ENCODE measurements at places on chromosomes 5 and 9.

DNA sequence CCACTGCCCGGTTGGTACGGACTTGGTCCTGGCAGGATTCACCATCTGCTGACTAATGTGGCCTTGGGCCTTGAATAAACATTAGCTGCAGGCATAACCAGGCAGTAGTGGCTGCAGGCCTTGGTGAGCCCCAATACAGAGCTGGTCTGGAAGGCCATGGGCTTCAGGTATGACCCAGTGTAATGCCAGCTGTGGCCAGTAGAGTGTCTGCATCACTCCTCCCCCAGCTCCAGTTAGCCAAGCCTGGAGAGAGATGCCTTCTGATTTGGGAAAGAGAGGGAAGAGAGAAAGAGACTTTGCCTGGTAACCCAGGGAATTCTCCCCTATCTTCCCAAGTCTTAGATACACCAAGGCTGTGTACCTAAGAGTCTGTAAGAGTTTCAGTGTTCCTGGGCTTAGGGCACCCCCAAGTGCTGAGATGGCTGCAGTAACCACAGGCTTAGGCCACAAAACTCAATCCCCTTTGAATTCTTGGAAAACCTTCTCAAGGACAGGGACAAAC lies 5.6 kb upstream of the C5 start:
- no peak for DNase-seq

DNA sequence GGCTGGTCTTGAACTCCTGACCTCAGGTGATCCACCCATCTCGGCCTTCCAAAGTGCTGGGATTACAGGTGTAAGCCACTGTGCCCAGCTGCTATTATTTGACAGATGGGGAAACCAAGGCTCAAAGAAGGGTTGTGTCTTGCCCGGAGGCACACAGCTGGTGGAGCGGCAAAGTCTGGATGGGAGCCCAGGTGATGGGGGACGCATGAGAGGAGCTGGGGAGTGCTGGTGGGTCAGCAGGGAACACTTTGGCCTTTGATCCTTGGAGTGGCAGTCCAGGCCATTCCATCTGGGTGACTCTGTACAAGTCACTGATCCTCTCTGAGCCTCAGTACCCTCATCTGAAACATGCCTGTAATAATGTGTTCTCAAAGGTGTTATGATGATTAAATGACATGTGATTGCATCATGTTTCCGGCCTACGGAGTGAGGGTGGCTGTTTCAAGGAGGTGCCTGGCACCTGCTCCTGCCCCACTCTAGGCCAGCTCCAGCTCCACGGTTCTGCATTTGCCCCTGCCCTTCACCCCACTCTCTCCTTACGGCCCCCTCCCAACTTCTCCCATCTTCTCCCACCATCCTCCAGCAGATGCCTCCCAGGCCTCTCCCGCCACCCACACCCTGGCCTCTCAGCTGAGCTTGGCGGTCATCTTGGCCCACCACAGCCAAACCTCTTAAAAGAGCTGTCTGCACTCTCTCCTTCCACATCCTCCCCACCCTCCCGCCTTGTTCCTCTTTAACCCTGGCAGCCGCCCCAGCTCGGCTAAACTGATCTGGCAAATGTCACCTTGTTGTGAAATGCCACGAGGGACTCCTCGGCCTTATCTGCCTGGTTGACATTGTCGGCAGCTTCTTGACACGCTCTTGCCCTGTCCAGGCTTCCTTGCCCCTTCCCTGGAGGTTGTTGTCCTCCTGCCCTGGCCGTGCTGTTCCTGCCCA lies 5.5 kb upstream of the DBN1 start:
- DNase-seq = peak; percentile 86

- DNase-seq = no peak
These were observed 27.8 kb upstream of the PTPDC1 start for GRCh38 chr9:94056442-94056974.

- DNase-seq = no peak
These were observed 14.3 kb downstream of the CTSL start for GRCh38 chr9:87740209-87740608.

GRCh38 chr9:126463426-126463825 lies 136.8 kb downstream of the MVB12B start:
- no peak for DNase-seq

DNA sequence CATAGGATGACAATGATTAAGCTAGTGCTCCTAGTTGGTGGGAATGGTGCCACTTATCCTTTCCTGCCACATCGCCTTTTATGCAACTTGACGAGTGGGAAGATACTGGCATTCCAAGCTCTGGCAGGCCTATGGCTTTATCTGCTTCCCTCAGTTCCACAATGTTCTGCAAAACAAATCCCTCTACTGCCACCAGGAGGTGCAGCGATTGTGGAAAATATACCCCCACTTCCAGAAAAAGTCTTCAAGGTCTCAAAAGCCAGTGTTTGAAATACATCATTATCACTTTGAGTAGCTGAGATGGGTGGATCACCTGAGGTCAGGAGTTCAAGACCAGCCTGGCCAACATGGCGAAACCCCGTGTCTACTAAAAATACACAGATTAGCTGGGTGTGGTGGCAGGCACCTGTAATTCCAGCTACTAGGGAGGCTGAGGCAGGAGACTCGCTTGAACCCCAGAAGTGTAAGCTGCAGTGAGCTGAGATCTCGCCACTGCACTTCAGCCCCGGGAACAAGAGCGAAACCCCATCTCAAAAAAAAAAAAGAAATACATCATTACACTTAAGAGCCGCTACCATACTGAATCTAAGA lies 3.4 kb downstream of the CLINT1 start:
- peak; percentile 56 for DNase-seq

DNA sequence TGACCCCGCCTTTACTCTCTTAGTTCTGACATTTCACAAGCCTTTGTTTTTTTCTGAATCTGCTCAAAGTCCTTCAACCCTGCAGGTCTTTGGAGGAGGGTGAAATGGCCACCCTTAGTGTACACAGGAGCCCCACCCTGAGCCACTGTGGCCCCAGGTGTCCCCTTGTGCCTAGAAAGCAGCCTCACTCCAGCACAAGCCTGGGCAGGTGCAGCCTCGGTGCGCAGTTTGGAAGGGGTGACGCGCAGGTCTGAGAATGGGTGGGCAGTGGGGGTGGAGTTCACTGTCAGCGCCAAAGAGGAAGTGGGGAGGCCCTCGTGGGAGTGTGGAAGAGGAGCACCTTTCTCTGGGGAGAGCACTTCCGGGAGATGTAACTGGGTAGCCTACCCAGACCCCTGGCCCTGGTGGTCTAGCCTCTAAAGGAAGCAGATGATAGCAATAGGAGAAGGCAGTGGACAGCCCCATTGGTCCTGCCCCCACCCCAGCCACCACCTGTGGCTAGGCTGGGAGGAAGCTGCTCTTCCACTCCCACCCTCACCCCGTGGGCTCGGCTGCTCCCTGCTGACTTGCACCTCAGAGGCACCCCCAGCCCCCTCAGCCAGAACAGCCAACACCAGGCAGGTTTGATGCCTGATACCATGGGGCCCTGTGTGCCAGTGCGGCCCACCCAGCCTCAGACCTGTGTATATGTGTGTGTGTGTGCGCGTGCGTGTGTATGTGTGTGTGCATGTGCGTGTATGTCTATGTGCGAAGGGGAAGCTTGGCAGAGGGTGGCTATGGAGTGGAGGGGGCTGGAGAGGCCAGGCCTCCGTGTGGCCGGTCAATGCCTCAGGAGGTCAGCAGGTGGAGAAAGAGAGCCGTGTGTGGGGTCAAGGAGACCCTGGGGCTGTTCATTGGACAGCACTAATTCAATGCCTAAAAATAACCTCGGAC lies 16.8 kb upstream of the DAB2IP start:
- peak; percentile 9 for DNase-seq

DNA sequence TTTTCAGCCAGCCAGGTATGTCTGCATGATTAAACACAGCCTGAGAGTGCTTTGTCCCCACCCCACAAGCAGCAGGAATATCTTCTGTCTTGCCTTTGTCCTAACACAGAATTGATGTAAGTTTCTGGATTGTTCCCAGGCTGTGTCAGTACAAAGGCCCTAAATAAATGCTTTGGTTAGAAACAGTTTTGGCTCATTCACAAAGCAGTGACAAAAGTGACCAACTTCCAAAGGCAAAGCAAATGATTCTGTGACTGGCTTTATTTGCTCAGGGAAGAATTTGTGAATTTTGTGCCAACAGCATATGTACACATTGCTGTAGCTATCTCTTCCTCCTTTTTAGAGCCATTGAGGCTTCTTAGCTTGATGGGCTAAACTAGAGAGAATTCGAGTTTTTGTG lies 133.7 kb downstream of the PLPPR1 start:
- DNase-seq = no peak

- no peak for DNase-seq
These were observed 77.4 kb upstream of the MAST4 start for GRCh38 chr5:66518753-66519152.

- DNase-seq = no peak
These were observed 1051.3 kb upstream of the DMAC1 start for GRCh38 chr9:8850914-8851313.

- no peak for DNase-seq
These were observed 59.5 kb upstream of the NPR3 start for GRCh38 chr5:32651638-32652037.

- DNase-seq = no peak
These were observed 6.3 kb downstream of the RBM27 start for GRCh38 chr5:146209714-146210113.

DNA sequence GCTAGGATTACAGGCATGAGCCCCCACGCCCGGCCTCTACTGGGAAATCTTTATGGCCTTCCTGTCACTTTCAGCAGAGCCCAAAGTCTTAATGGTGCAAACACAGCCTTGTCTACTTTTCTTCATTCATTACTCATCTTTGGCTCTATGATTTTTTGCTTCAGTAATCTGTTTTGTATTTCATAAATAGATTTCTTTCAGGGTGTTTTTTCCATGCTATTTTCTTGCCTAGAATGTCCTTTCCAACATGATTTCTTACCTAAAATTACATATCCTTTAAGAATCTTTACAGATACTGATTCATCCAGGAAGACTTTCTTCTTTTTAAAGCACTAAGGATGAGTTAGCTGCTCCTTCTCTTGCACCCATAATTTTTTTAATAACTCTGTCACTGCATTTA lies 213.0 kb downstream of the TAF11L14 start:
- no peak for DNase-seq

- DNase-seq = no peak
These were observed 255.7 kb downstream of the HCN1 start for GRCh38 chr5:45440466-45440865.

- no peak for DNase-seq
These were observed 1033.4 kb downstream of the TLE4 start for GRCh38 chr9:80605129-80605528.

GRCh38 chr5:131423056-131423455 lies 159.2 kb downstream of the CDC42SE2 start:
- DNase-seq = peak; percentile 6

All from inflammatory macrophage treated with lipopolysaccharide for 4 hours (primary cell).